Amygdala (tissue), 56 donors: ENCODE measurements at places on chromosomes 12 and 14.

DNA sequence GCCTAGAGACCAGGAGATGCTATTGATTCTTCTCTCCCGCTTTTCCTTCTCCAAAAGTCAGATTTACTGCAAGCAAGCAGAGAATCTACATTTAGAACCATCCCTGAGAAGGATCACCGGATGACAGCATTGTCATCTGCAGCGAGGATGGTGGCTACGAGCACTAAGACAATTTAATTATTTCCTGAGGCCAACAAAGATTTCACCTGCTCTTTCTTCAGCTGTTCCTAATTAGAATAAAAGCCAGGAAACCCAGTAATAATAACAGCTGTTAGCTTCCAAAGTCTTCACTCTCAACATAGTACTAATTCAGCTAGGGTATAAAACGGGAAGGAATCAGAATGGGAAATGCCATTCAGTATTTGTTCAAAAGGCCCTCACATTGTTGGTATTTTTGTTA is 53.3 kb downstream of the TMTC1 start:
- no peak for DNase-seq

DNA sequence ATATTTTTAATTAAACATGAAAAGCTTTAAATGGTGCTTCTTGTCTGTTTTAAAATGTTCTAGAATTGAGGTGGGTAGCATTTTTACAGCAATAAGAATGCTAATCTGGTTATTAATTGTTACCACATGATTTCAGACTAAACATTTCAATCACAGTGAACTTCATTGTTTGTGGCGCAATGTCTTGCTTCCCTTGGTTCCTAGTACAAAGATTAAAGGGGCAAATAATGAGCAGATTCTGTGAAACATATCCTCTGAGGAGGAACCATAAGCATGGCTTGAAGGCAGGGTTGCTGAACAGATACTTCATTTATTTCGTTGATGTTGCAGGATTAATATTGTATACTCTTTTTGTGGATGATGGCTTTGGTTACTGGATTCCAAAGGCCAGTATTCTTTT is 162.1 kb downstream of the FUT8 start:
- DNase-seq = no peak

GRCh38 chr12:48017496-48017895 is 13.2 kb upstream of the COL2A1 start:
- DNase-seq = no peak

GRCh38 chr12:95633732-95634465 is 82.6 kb upstream of the USP44 start:
- DNase-seq = no peak

DNA sequence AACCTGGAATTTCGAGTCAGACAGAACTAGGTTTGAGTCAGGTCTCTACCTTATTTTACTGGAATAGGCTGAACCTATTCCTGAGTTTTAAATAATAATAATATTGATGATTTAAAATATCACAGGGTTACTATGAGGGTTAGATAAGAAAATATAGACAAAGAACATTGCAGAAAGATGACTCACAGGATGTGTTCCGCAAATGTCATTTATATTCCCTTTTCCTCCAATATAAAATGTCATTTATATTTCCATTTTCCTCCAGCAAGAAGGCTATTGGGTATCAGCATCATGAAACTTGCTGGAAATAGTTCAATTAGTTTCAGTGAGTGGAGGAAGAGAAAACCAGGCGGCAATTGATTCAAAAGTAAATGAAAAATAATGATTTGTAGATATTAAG is 163.9 kb upstream of the RASSF8 start:
- DNase-seq = no peak

DNA sequence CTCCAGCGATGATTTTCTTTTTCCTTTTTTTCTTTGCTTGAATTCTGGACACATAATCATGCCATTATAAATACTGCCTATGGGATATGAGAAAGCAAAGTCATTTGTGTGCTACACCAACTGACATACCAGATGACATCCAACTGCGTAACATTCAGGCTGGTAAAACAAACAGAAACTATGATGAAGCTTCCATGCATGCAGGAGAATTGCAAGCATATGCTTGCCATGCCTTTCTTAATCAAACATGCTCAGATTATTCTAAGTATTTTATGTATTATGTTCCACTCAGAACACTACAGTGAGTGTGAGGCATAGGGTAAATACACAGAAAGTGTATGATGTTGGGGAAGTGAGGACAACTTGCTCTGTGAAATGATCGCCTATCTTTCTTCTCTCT is 97.4 kb downstream of the C12orf50 start:
- DNase-seq = no peak

DNA sequence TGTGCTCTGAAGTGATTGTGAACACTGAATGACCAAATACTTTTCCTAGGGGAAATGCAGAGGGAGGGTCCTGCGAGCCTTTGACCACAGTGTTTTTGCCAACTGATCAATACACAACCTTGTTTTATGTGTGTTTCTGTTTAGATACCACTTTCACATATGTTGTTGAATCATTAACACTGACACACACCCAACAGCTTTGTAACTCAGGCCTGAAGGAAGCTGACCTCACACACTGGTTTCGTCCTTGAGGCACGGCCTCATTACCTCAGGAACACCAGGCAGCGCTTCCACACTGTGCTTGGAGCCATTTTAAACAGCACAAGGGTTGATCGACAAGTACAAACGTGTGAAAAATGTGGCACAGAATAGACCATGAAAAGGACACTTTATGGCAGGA is 60.0 kb downstream of the PPFIBP1 start:
- DNase-seq = no peak

DNA sequence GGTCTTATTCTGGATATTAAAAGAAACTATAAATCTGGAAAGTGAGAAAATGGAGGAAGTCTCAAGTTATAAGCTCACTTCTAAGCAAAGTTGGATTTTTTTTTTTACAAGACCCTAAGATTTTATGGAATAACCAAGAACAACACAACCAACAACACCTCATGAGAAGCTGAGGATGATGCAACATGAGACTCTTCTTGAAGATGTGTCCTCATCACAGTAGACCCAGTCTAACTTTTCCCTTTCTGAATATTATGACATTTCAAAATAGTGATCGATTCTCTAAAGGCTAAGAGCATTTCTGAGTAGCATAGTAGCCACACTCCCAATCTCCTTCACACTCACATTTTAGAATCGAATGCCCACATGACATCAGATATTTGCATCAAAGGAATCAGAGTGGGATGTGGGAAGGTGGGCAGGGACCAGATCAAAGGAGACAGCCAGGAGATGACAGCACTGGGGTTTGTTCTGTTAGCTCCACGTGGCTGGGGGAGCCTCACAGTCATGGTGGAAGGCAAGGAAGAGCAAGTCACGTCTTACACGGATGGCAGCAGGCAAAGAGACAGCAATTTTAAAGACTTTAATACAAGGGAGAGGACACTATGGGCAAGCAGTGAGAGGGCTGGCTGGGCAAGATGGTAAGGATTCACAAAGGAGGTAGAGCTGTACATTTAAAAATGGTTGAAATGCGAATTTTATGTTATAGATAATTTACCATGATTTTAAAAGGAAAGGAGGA is 90.7 kb upstream of the MYL2 start:
- DNase-seq = no peak

GRCh38 chr14:92462568-92462967 is 51.0 kb upstream of the RIN3 start:
- DNase-seq = no peak

GRCh38 chr12:50571786-50572185 is 67.0 kb downstream of the DIP2B start:
- no peak for DNase-seq

DNA sequence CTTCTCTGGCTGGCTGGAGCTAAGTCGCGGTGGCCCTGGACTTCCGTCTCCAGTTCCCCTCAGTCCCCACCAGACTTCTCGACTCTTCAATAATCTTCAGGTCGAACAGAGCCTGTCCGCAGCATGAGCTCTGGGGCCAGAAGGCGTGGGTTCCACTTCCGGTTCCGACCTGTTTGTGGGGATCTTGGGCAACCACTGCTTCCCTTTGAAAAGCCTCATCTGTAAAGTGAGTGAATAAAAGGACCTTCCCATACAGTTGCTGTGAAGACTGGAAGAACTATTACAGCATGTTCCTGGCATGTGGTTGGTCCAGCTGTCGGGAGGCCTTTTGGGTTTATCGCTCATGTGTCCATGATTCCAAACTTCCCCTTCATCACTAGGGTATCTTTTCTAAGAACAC is 19.4 kb downstream of the ADGRD1 start:
- DNase-seq = no peak

DNA sequence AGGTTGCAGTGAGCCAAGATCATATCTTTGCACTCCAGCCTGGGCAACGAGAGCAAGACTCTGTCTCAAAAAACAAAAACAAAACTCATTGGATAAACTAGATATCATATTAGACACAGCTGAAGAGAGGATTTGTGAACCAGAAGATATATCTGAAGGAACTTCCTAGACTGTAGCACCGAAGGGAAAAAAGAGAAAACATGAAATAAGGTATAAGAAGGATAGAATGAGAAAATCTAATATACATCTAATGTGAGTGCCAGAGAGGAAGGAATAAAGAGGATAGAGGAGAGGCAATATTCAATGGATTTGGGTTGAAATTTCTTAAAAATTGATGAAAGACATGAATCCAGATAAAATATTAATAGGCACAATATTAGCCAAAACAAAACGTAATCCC is 22.5 kb downstream of the TMPRSS12 start:
- no peak for DNase-seq

GRCh38 chr14:68232300-68233055 is 412.9 kb downstream of the RAD51B start:
- DNase-seq = no peak

GRCh38 chr12:19382111-19382526 is 57.2 kb upstream of the AEBP2 start:
- DNase-seq = no peak

DNA sequence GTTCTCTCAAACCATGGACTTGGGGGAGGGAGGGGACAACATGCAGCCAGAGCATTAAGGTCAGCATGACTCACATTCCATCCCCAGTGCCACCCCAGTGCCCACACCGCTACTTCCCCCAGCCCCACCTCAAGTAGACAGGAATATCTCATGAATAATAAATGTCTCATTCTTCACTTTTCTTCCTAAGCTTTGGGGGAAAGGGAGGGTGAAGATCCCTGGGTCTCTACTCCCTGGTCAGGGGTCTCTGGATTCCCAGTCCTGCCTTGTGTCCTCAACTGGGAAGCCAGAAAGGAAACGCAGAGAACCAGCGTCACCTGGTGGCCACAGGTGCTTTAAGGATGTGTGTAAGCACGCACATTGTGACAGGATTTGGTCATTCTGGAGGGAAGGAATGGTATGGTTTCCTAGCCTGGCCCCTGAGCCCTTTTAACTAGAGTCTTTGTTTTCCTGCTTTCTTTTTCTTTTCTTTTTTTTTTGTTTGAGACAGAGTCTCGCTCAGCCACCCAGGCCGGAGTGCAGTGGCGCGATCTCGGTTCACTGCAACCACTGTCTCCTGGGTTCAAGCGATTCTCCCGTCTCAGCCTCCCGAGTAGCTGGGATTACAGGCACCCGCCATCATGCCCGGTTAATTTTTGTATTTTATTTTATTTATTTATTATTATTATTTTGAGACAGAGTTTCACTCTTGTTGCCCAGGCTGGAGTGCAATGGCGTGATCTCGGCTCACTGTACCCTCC is 3.4 kb downstream of the GPR84 start:
- peak; percentile 21 for DNase-seq

GRCh38 chr12:130919086-130919485 is 34.6 kb upstream of the ADGRD1 start:
- no peak for DNase-seq

GRCh38 chr12:65830305-65830704 is 6.0 kb downstream of the HMGA2 start:
- no peak for DNase-seq

- no peak for DNase-seq
Measured at GRCh38 chr12:125454291-125454690, 389.1 kb downstream of the AACS start.

- no peak for DNase-seq
Measured at GRCh38 chr12:10016881-10017280, 6.5 kb downstream of the CLEC12B start.

DNA sequence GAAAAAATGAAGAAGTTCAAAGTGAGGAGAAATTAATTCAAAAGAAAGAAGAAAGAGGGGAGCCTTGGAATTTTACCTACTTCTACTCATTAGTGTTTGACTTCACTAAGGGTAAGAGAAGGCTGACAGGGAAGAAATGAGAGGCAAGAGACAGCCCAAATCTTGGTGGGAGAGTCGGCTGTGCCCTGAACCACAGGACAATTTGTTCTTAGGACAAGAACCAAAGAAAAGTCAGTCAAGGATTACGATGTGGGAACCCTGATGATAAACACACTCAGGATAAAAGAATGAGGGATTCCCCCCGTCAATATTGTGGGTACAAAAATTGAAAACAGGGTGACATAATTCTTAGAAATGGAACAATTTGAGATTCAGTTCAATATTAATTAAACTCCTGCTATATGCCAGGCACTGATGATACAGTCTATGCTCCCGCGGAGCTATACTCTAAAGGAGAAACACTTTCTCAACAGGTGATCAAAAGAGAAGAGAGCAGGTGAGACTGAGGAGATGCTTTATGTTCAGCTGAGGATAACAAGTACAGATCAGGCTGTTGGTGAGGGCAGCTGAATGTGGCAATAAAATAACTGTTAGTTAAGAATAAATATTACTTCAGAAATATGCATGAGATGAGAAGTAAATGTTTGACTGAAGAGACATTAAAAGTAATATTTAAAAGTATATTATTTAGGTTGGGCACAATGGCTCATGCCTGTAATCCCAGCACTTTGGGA is 175.4 kb downstream of the SLC25A21 start:
- no peak for DNase-seq

GRCh38 chr12:115712676-115713075 is 564.8 kb downstream of the MED13L start:
- DNase-seq = no peak

DNA sequence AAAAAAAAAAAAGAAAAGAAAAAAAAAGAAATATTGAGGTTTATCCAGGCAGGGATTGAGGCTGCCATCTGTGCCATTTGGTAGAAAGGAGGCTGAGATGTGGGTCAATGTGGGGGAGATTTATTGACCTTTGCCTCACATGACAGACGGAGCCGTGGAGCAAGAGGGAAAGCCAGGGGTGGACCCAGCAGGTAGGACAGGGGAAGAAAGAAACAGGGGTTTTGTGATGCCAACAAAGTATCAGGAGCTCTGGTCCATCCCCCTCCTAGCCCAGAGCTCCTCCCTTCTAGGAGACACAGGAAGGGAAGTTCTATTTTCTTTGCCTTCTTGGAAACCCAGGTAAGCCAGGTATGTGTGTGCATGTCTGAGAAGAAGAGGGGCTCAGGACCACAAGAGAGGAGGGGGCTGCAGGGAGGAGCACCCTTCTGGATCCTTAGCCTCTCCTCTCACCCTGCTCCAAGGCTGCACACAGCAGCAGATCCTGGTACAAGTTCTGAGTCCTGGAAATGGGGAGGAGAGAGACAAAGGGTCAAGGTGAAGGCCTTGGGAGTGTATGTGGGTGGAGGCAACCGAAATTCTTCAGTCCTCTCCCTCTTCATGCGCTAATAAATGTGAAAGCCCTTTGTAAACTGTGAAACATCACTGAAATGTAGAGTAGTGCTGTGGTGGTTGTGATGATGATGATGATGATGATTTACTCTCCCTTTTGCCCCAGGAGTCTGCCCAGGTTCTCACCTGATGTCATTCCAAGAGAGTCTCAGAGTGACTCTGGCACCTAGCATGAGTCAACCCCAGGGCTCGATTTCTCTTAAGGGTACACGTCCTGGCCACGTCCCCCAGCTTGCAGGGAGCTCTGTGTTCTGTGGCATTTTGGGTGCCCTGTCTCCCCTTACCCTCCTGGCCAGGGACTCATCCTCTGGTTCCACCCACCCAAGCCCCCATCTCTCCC is 26.3 kb downstream of the ZFP36L1 start:
- DNase-seq = no peak

- DNase-seq = no peak
Measured at GRCh38 chr14:95305145-95305544, 14.6 kb downstream of the CLMN start.
